ENCODE measurements at places on chromosomes 4 and X. TPM values are rescaled to one million over a fixed set of nuclear protein-coding genes. Genes with fewer than 3 reads are reported as not detected.

GRCh38 chr4:62816566-62816965, 1592.7 kb downstream of the TECRL start:
- no peak for DNase-seq

- DNase-seq = no peak
Observed at GRCh38 chr4:177271091-177271490, 38.6 kb upstream of the NEIL3 start.

- no peak for DNase-seq
Observed at GRCh38 chrX:55119712-55120111, 30.9 kb downstream of the PAGE2 start.

- DNase-seq = peak; percentile 26
Observed at GRCh38 chr4:5998333-5998936, 19.8 kb downstream of the C4orf50 start.

- no peak for DNase-seq
Observed at GRCh38 chrX:56268888-56269287, 36.7 kb downstream of the KLF8 start.

DNA sequence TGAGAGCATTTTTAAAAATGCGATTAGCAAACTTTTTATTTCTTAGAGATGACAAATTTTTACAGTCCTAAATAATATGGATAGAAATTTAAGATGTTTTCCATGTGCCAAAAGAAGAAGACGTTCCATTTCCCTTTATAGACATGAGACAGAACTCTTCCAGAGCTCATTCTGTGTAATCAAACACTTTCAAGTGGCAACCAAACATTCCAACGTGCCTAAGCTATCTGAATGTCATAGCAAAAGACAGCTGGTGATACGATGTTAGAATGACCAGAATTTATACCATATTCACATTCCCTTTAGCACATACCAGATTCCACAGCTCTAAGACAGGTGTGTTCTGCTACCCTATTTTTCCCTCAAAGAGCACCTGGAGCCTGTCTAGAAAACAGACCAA, 133.2 kb downstream of the ENOX2 start:
- DNase-seq = no peak

DNA sequence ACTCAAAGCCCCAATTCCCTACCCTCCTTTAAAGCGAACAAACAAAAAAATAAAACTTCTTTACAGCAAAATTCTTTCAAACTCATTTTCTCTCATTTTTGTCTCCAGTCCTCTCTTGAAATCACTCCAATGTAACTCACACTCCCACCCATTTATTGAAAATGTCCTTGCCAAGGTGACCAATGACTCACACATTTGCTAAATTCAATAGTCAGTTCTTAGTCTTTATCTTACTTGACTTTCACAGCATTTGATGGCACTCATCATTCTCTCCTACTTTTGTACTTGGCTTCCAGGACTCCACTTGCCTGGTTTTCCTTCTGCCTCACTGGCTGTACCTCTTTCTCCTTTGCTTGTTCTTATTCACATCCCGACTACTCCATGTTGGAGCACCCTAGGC, 19.9 kb downstream of the CC2D2A start:
- no peak for DNase-seq

- DNase-seq = no peak
Observed at GRCh38 chrX:16212024-16212423, 44.7 kb downstream of the MAGEB17 start.

DNA sequence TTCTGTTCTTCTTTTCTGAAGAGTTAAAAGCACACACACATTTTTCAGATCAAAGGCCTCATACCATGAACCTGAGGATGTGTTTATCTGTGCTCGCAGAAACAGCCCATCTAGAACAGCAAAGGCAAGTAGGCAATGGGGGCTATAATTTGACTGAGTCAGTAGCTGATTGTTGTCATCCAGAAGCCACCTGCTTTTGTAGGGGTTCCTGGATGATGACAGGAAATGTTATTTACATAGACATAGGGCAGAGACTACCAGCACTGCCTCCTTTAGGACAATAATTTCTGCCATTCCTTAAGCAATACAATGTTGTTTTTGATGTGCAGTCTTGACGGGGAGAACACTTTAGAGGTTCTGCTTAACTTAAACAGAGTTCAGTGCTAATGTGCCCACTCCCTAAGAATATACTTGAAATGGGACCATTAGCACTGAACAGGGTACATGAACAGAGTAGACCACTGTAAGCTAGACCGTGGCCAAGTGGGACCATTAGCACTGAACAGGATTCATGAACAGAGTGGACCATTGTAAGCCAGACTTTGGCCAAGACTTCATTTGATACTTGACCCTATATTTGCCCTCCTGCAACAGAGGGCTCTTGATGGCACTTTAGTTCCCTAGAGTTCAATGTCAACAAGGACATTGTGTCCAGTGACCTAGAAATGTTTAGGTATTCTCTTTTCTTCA, 42.8 kb upstream of the CCSER1 start:
- DNase-seq = no peak

GRCh38 chrX:72201836-72202536, 20.4 kb downstream of the PIN4 start:
- DNase-seq = peak; percentile 35

- no peak for DNase-seq
Observed at GRCh38 chrX:70621743-70622142, 177.1 kb downstream of the DLG3 start.

- DNase-seq = no peak
Observed at GRCh38 chrX:14718403-14718802, 154.5 kb downstream of the FANCB start.

GRCh38 chrX:150893936-150894335, 4.5 kb downstream of the CD99L2 start:
- no peak for DNase-seq

- DNase-seq = no peak
Observed at GRCh38 chr4:110637408-110638088, 14.7 kb upstream of the PITX2 start.

The ASB9 gene
- total RNA-seq = 21.0 TPM

The SERPINA7 gene
- not detected for total RNA-seq

The ADH5 gene
- 108 TPM for total RNA-seq

The ARR3 gene
- total RNA-seq = not detected

The EMCN gene
- 105 TPM for total RNA-seq

The PPP2R2C gene
- 0.04 TPM for total RNA-seq

The CCDC120 gene
- total RNA-seq = 0.66 TPM

The NDST4 gene
- not detected for total RNA-seq

The TIMP1 gene
- total RNA-seq = 48.8 TPM
